Activated CD8-positive, alpha-beta memory T cell treated with anti-CD3 and anti-CD28 coated beads for 1 hour (primary cell): ENCODE measurements at places on chromosomes 12 and 14.

GRCh38 chr12:121811434-121812319, 7.9 kb downstream of the SETD1B start:
- DNase-seq = no peak

- no peak for DNase-seq
Measured at GRCh38 chr14:100872259-100873095, 31.0 kb downstream of the RTL1 start.

- DNase-seq = no peak
Measured at GRCh38 chr12:40587421-40587820, 104.8 kb upstream of the CNTN1 start.

DNA sequence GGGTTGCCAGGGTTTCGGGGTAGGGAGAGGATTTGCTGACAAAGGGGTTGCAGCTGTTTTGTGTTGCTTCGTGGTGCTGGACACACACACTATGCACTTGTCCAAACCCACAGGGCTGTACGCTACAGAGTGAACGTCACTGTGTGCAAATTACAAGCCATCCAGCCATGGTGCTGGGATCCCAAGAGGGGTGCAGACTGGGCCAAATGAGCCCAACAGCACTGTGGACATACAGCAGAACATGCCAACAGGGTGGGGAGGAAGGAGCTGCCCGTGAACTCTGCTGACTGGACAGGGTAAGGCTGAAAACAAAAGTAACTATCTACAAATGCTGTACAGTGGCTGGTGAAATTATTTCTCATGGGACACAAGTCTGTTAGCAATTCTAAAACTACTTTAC, 25.2 kb downstream of the POLE start:
- no peak for DNase-seq

GRCh38 chr12:47193066-47193465, 113.3 kb upstream of the AMIGO2 start:
- no peak for DNase-seq

DNA sequence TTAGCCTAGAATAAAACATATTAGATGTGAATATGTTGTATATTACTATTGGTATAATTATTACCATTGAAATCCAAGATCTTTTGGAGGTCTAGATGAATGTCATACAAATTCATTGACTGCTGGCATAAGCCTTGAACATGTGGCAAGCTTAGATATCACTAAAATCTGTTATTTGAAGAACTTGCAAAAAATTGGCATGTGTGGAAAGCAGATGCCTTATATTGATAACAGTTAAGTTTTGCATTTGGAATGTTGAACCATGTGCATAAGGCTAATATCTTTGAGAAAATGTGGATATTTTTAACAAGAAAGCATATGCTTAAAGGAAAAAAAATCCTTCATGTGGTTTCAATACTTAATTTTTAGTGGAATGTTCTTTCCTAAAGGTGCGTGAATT, 203.6 kb upstream of the PRICKLE1 start:
- DNase-seq = no peak

DNA sequence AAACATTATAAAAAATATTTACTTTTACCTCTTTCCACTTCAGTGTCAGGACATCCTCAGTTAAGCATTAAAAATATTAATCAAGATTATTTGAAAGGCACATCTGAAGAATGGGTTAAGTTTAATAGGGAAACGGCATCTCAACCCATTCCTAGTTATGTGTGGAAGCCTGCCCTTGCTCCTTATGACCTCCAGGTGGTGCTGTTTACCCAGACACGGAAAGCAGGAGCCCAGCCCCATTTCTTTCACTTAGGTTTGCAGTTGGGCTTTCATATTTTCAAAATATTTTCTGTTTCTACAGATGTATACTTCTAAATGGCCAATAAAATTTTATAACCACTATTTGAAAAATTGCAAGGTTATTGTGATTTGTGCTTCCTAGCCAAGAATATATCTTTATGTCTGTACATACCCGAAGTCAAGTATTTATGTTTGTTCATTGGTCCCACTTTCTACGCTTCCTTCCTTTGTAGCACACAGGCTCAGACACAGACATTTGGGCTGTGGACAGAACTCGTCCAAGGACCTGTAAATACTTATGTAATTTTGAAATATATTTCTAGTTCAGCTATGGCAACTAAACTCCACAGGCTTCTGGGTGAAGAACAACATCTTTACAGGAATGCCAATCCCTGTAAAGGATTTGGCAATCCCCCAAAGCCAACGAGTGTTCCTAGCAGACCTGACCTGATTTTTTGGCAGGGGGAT, 247.1 kb downstream of the AKAP6 start:
- DNase-seq = no peak

- no peak for DNase-seq
Measured at GRCh38 chr14:35285168-35286002, 6.8 kb upstream of the PSMA6 start.

- DNase-seq = no peak
Measured at GRCh38 chr12:122932207-122932606, 34.1 kb downstream of the ABCB9 start.

GRCh38 chr12:75884465-75884985, 147.1 kb downstream of the PHLDA1 start:
- no peak for DNase-seq

- DNase-seq = no peak
Measured at GRCh38 chr12:22275843-22276242, 58.7 kb downstream of the ST8SIA1 start.

DNA sequence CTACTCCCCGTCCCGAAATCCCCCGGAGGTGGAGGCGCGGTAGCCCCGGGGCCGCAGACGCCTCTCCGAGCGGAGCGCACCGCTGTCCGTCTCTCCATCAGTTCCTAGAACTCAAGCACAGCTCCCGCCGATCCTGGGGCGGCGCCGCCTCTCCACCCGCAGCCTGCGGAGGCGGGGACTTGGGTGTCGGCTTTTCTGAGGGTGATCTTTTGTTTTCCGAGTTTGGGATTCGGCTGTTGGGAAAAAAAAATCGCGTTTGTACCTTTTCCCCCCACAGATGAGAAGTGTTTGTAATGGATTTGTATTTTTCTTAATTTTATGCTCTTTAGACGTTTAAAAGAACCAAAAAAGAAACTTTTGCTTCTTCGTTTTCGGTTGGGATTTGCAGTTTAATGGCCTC, 26.6 kb downstream of the LRCOL1 start:
- no peak for DNase-seq

GRCh38 chr14:64444984-64445845, 20.1 kb upstream of the AKAP5 start:
- no peak for DNase-seq

GRCh38 chr14:70907996-70908934, 1.0 kb downstream of the PCNX1 start:
- DNase-seq = no peak

DNA sequence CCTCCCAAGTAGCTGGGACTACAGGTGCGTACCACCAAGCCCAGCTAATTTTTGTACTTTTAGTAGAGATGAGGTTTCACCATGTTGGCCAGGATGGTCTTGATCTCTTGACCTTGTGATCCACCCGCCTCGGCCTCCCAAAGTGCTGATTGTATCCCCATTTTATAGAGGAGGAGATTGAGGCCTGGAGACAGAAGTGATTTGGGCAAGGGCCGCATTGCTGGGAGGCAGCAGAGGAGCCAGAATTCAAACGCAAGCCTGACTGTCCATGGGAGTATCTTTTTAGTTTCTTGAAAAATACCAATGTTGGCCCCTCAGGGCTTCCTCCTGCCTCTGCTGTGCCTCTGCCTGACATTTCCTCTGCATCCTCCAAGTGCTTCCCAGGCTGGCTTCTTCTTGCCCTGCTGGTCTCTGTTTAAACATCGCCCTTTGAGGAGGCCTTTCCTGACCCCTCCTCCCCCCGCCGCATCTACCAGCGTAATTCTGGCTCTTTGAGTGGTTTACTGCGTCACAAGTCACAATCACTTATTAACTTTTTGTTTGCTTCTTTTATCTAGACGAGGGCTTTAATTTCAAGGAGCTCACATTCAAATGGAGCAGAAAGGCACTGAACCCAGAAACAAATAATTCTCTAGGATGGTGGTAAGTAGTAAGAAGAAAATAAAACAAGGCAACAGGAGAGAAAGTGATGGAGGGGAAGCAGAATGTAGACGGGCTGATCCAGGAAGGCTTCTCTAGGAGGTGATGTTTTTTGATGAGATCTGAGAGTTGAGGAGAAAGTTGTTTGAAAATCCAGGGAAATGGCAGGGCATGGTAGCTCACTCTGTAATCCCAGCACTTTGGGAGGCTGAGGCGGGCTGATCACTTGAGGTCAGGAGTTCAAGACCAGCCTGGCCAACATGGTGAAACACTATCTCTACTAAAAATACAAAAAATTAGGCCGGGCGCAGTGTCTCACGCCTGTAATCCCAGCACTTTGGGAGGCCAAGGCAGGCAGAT, 91.0 kb upstream of the MED13L start:
- DNase-seq = no peak

- no peak for DNase-seq
Measured at GRCh38 chr14:21866479-21866878, 192.9 kb upstream of the OR4E1 start.

DNA sequence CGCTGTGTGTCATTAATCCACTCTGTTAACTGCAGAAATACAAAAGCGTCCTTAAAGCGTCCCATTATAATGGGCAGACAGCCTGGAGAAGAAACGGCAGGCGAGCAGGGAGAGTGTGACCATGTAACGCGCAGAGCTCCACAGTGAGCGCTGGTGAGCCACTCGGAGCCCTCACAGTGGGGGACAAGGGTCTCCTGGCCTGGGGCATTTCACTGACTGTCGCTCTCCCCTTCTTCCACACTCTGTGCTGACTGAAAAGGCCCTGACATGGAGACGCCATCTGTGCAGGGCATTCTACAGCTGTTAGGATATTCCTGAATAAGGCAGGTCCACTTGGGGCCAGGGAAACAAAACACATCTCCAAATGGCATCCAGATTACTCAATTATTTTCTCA, 24.2 kb downstream of the CCDC92 start:
- no peak for DNase-seq

GRCh38 chr14:67239582-67239981, 1.7 kb upstream of the PALS1 start:
- DNase-seq = no peak

- DNase-seq = no peak
Measured at GRCh38 chr12:111732786-111733185, 33.9 kb upstream of the ALDH2 start.

DNA sequence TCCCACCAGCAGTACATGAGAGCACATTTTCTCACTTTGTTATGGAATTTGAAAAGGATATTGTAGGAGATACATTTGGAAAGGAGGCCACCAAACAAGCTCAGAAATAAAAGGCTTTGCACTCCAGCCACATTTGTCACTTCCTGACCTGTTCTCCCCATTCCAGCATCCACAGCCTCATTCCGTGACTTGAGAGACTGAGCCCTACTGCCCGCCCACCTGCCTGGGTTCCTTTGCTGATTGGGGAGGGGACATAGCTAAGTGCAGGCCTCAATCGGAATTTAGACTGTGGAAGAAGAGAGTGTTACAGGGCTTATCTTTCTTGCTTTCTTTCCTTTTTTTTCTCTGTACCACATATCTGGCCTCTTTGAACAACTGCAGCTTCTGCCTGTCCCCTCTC, 735.4 kb upstream of the TMEM132C start:
- DNase-seq = no peak

DNA sequence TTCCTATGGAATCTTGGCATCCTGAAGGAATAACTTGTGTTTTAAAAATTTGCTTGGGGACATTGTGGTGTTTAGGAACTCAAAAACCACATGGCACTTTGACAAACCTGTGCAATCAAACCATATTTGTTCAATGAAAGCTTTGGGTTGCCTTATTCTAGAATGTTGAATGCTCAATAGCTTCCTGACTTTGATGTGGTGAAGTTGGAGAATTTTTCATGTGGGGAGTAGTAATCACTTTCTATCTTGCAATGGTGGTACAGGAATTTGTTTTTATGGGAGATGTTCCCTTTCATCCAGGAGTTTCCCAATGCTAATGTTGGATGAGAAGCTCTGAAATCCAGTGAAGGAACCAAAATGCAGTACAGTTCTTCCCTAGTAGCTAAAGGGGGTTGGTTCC, 42.2 kb upstream of the LDHB start:
- DNase-seq = no peak

- no peak for DNase-seq
Measured at GRCh38 chr12:96912261-96912660, 5.2 kb downstream of the NEDD1 start.

DNA sequence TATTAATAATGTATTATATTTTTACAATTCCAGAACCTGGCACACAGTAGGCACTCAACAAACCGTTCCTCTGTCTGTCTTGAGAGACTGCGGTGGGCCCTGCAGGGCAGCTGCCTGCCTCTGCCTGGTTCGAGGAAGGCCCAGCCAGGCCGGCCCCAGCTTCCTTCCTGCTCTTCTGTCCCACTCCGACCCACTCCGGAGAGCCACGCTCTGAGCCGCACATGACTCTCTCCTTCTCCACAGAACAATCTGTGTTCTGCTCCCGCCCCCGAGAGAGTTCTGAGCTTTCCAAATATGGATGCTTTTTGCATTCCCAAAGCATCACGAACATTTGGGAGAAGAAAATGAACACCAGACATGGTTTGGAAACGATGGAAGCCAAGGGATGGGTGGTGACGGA, 57.3 kb downstream of the TTC7B start:
- no peak for DNase-seq

DNA sequence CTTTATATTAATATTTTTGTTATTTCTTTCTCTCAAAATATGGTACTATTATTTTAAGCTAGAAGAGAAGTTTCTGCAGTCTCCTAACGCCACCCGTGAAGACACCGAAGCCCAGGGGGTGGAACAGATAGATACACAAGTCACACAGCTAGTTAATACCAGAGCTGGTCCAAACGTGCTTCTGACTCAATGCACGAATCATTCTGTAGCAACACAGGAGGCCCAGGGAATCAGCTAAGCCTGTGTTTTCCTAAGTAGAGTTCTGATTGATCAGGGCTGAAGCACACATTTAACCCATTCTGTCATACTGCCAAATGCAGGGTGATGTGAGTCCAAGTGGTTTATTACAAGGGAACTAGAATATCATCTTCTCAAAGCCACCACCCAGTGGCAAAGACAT, 116.9 kb upstream of the PWP1 start:
- no peak for DNase-seq

- no peak for DNase-seq
Measured at GRCh38 chr12:52832451-52832850, 1.7 kb downstream of the KRT79 start.

GRCh38 chr14:98008381-98009113, 1211.4 kb downstream of the VRK1 start:
- DNase-seq = no peak

DNA sequence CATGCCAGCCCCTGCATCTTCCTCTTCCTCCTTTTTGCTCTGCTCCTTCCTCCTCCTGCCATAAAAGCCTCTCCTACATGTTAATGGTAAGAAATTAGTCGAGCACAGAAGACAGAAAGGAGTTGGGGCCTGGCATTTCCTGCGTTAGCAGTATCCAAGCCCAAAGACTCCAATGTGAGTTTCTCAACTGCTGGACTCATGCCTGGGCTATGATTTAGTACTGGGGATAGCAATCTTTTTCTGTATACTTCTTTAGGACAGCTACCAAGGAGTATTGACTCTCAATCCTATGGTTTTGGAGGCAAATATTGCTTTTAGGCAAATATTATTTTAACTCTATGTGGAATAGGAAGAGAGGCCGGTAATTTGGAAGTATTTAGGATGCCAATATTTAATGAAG, 18.0 kb upstream of the SLC38A4 start:
- DNase-seq = no peak

- no peak for DNase-seq
Measured at GRCh38 chr12:94898388-94898787, 105.1 kb downstream of the NDUFA12 start.

GRCh38 chr12:12585115-12585863, 22.6 kb upstream of the DUSP16 start:
- DNase-seq = no peak
